ENCODE measurements at places on chromosomes 6 and 20.

DNA sequence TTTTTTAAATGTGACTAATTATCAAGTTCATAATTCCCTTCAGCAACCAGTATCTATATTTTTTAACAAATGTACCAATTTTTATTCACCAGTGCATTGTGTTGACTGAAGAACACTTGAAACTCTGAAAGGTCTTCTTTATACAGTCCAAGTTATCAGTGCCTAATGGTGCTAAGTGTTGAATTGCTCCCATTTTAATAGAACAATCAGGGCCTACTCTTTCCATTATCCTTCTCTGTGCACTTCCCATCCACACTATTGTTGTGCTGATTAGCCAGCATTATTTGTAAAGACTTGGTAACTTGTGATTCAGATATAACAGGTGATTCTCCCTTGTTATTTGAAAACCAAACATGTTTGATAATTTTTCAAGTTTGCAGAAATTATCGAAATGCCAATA, 1209.7 kb upstream of the MAP3K7 start:
- DNase-seq = no peak

GRCh38 chr6:122696079-122696478, 83.4 kb upstream of the FABP7 start:
- DNase-seq = peak; percentile 89

- peak; percentile 97 for DNase-seq
Measured at GRCh38 chr6:70398783-70399728, 14.3 kb upstream of the FAM135A start.

DNA sequence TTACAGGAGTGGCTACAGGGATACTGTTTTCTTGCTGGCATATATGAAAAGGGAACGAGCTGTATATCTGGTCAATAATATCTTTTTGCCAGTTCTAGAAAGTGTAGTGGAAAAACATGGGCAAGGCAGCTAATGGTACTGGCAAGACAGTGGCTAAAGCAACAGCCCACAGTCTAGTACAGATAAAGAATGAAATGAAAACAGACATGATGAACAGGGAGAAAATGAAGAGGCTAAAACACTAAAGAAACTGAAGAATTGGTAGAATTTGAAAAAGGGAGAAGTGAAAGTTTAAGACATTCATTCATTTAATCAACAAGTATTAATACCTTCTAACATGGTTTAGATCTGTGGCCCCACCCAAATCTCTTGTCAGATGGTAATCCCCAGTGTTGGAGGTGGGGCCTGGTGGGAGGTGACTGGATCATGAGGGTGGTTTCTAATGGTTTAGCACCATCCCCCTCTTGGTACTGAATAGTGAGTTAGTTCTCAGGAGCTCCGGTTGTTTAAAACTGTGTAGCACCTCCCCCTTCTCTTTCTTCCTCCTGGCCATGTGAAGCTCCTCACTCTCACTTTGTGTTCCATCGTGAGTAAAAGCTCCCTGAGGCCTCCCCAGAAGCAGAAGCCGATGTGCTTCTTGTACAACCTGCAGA, 18.1 kb downstream of the FAM184A start:
- DNase-seq = no peak

DNA sequence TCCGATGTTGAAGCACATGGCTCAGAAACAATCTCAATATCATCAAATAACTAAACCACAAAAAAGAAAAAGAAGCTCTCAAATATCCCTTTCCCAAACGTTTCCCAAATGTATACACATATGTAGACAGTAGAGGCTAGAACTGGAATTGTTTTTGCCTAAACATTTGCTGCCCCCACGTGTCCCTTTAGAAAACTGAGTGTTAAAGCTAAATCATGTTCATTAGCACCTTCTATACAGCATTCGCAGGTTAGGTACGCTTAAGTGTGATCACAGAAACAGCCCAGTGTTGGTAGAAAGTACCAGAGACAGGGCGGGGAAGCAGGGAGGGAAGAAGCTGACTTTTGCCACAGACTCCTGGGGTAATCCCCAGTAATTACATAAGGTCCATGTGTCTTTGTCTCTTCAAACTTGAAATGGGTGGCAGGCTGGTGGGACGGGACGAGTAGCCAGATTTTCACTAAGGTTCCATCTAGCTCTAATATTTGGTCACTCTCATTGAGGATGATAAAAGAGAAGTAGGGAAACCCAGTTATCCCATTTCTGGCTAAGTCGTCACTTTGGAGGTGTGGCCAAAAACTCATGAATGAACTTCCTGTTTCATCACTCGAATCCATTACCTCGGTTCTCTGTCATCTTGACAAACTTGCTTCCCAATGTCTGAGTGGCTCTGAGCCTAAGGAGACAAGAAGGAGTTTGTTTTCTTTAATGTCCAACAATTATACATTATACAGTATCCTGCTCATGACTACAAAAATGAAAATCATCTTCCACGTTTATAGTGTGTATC, 15.0 kb upstream of the TFAP2A start:
- peak; percentile 47 for DNase-seq

DNA sequence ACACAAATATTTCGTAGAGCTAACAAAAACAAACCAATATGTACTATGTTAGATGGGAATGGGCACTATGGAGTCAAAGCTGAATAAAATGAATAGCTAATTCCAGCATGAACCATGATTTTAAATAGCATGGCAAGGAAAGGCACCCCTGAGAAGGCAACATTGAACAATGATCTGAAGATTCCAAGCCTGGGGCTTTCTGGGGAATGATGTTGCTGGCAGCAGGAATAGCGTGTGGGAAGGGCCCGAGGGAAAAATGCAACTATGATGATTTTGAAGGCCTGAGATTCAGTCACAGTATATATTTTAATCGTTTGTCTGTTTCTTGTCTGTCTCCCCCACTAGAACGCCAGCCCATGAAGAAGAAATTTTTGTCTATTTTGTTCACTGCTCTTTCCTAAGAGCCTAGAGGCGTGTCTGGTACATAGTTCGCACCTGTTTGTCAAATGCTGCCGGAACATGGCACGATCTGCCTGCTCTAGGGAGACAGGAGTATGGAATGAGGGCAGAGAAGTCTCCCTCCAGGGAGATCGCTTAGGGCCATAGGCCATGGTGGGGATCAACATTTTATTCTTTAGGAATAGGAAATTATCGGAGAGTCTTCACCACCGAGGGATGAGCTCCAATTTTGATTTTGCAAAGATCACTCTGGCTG, 84.8 kb upstream of the EYA2 start:
- DNase-seq = no peak

DNA sequence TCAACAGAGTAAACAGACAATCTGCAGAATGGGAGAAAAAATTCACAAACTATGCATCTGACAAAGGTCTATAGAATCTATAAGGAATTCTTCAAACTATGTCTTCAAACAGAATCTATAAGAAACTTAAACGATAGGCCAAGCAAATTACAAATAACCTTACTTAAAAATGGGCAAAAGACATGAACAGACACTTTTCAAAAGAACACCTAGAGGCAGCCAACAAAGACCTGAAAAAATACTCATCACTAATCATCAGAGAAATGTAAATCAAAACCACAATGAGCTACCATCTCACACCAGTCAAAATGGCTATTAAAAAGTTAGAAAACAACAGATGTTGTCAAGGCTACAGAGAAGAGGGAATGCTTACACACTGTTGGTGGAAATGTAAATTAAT, 81.3 kb downstream of the ID4 start:
- DNase-seq = no peak

- peak; percentile 71 for DNase-seq
Measured at GRCh38 chr20:10658876-10659632, 14.7 kb downstream of the JAG1 start.

DNA sequence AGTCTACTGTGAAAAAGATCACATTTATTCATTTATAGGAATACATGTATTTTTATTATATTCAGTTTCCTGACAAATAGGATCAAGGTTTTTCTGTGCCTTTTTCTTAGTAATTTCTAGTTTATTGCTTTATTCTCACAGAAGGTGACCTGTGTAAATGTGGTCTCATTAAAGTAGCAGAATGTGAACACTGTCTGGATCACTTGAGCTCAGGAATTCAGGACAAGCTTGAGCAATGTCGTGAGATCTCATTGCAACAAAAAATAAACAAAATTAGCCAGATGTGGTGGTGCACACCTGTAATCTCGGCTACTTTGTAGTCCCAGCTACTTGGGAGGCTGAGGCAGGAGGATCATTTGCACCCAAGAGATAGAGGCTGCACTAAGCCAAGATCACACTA, 516.7 kb downstream of the CDKAL1 start:
- DNase-seq = peak; percentile 3

DNA sequence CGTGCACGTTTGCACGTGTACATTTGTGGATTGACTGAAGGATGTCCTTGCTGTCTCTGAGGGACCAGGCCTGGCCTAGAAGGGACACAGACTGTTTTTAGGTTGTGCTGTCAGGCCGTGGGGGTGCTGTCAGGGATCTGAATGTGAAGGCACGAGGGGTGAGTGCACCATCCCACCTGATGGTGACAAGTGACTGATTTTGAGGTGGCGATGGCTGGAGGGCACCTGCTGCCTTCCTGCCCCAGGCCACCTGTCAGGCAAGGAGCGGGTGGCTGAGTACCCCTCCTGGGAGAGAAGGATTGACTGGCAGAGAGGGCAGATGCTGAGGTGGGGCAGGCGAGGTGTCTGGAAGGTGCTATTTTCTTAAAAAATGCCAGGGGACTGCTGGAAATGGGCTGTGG, 1.2 kb downstream of the RAB44 start:
- no peak for DNase-seq

DNA sequence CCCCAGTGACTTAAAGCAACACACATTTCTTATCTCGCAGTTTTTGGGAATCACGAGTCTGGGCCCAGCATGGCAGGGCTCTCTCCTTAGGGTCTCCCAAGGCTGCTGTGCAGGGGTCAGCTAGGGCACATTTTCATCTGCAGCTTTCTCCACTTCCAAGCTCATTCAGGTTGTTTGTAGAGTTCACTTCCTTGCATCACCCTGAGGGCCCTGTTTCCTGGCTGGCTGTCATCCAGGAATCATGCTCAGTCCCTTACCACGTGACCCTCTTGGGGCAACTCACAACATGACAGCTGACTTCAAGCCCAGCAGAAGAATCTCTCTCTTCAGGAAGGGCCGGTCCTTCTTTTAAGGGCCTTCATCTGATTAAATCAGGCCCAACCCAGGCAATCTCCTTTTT, 21.3 kb downstream of the SNAP25 start:
- no peak for DNase-seq

DNA sequence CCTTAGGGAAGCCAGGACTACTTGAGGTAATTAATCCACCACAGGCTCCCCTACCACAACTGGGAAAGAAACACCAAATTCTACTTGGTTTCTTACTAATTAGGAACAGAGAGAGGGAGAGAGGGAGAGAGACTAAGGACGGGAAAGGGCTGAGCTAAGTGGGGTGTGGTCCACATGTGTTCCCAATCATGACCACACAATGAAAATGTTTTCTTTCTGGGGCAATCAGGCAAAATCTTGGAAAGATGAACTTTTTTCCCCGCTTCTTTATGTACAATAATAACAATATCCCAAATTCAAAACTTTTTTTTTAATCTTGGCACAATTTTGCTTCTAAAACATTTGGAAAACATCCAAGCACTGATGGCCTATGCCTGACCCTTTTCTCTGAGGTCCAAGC, 734.4 kb downstream of the MAFB start:
- DNase-seq = no peak

GRCh38 chr20:24862606-24863005, 86.5 kb upstream of the CST7 start:
- no peak for DNase-seq

DNA sequence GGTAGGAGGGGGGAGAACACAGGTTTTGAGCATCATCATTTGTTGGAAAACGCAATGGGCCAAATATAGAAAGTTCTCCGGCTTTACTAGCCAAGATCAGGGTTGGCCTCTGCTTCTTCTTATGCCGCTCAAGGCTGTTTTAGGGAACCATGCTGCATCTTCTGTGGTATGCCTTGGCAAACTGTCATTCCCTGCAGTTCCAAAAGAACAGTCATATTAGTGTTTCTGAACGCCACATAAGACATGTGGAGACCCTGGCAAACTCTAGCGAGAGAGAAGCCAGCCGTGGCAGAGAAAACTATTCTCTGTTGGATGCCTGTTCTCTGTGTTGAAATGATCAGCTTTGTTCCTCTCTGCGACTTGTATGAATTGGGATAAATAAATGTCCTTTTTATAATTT, 10.8 kb downstream of the ACTR5 start:
- no peak for DNase-seq

DNA sequence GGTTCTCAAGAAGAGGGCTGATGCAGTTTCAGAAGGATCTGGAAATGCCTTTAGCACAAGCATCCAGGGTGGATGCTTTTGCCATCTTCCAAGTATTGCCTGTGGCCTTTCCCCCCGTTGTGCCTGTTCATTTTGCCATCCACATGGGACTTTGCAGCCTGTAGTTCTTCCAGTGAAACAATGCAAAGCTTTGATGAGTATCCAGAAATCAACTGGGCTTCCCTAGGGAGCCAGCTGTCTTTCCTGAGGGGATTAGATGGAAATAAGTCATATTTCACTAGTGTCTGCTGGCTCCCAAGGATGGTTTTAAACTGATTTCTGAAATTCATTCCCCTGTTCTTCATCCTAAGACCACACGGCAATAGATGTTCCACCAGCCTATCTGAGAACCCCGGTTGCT, 63.3 kb downstream of the CAP2 start:
- no peak for DNase-seq

GRCh38 chr20:62031462-62032092, 34.1 kb downstream of the TAF4 start:
- no peak for DNase-seq

DNA sequence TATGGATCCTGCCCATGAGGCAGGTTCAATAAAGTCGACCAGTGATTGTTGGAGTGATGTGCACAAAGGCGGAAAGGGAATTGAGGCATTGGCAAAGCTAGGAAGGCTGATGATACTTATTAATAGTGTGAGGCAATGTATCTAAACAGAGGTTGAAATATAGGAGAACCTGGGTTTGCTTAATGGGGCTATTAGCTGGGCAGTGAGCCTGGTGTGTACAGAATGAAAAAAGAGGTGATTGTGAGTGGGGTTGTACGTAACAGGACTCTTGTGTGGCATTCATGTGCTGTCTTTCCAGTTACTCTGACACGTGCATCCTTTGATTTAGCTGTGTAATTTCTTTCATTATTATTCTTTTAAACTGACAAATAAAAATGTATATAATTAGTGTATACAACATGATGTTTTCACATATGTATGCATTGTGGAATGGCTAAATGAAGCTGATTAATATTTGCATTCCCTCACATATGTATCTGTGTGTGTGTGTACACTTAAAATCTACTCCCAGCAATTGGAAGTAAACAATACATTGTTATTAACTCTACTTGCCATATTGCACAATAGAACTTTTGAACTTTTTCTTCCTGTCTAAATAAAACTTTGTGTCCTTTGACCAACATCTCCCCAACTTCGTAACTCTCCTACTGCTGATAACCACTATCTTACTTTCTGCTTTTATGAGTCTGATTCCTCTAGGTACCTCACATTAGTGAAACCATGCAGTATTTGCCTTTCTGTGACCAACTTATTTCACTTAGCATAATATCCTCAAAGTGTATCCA, 220.5 kb upstream of the SLC35B3 start:
- no peak for DNase-seq

DNA sequence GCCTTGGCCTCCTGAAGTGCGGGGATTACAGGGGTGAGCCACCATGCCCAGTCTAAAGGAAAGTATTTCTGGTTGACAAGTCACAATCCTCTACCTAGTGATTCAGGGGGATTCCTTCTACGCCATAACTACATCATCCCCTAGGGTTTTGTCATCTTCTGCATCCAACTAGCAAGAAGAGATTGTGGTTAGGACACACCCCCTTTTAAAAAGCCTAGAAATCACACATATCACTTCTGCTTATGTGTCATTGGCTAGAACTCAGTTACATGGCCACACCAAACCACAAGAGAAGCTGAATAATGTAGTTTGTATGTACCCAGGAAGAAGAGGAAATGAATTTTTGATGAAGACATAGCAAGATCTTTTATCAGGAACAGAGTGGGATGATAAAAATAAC, 14.7 kb upstream of the CHD6 start:
- DNase-seq = no peak

All from kidney glomerular epithelial cell (primary cell).